Nucleus accumbens (tissue), 56 donors: ENCODE measurements at places on chromosomes 7 and 10.

GRCh38 chr7:101200504-101200861, 353 bp downstream of the MOGAT3 start:
- no peak for DNase-seq

DNA sequence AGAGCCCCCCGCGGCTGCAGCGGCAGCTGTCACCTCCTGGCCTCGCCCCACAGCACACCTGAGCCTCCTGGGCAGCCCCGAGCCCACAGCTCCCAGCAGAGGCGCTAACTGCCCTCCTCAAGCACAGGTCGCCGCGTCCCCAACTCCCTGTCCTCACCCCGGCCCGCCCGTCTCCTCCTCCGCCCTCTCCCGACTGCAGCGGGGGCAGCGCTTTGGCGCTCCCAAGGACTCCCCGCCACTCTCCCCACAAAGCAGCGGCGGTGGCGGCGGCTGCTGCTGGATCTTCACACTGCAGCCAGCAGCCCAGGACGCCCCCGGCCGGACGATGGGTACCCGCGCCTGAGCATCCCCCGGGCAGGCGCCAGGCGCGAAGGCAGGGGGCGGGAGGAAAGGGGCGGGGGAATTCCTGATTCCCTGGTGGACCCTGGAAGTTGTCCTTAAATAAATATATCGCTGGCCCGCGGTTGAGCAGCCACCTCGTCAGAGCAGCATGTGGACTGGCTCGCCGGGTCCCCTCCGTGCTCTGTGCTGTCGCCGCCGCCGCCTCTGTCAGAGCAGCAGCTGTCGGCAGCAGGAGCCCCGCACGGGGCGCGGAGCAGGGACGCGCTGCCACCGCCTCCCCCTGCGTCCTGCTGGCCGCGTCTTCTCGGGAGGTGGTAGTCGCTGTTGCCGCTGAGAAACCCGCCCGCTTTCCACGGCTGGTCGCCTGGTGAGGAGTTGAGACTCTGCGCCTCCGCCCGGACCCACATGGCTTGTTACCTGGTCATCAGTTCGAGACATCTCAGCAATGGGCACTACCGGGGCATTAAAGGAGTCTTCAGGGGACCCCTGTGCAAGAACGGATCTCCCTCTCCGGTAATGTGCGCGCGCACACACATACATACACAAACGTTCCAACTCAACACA, at the start of gene ZNF804B:
ZNF804B (plus strand) TSS at position 471 of the 906 bp plus-strand sequence; CDS start at position 748, 277 bp downstream.
- DNase-seq, result no peak

GRCh38 chr10:97259119-97259518, 33.3 kb downstream of the ARHGAP19 start:
- no peak for DNase-seq

GRCh38 chr7:132800522-132800921, 224.3 kb upstream of the PLXNA4 start:
- no peak for DNase-seq

DNA sequence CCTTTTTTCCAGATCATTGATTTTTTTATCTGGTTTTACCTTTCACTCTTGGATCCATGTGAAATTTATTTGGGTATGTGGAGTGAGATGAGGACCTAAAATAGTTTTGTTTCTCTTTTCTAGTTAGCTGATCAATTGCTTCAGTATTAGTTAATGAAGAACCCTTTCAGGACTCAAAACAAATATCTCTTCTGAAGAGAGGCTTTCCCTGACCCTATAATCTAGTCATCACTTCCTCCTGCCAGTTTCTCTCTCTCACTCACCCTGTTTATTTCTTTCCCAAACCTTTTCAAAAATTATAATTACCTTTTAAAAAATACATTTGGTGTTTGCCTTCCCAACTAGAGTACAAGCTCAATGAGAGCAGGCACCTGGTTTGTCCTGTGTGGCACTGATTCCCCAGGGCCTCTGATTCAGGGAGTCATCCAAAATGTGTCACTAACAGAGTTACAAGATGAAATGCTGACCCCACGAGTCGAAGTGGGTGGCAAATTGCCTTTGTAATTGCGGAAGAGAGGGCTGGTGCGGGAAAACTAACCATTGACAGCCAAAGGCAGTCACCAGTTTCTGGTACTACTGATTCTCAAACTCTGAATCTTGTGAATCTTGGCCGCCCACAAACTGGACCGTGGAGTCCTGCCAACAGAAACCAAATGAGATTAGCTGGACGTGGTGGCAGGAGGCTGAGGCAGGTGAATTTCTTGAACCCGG, 2.4 kb downstream of the TMEM140 start:
- DNase-seq, result no peak

DNA sequence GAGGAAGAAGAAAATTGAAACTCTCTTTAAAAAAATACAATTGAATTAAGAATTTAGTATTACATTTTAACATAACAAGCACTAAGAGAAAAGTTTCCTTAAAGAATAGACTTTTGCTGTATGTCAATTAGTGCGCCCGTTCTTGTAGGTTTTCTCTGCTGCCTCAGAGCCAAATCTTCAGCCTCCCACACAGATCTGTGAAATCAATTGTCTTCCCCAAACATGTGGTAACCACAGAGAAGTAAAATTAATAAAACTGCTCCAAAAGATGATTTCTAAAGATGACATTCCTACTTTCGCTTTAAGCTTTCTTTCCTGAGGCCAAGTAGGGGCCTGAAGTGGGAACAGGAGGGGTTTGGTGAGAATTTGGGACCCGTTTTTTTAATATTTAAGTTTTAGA, 113.2 kb upstream of the ADO start:
- DNase-seq, result no peak

GRCh38 chr10:70616761-70617160, 14.2 kb upstream of the PRF1 start:
- no peak for DNase-seq

DNA sequence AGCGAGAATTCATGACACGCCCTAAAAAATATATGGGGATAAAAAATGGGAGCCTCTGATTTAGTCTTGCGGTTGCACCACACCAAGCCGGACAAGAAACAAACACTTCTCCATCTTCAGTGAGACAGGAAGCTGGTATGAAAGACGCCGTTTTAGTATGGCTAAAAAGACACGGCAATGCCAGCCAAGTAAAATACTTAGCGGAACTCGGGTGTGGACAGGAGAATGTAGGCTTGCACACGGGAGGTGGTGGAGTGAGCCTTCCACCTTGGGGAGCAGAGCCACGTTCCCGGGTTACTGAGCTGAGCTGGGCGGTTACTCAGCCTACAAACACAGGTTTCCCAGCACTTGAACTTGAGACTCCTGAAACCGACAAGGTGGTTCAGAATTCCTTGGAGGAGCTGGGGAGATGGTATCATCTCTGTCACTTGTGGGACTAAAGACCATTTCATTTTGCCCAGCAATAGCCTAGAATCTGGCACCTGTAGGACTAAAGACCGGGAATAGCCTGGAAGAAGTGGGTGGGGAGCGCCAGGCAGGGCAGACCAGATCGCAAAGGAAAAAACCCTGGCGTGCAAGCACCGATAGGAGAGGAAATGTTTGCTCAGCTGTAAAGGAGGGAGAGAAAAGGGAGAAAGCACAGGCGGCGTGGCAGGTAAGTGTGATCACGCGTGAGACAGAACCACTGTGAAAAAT, 34.8 kb upstream of the SEPHS1 start:
- DNase-seq, result no peak

- no peak for DNase-seq
These were observed 60.6 kb downstream of the DNAH11 start for GRCh38 chr7:21603462-21603861.

GRCh38 chr10:16854623-16855022, 37.4 kb upstream of the RSU1 start:
- DNase-seq, result no peak

GRCh38 chr10:7577176-7577575, 89.6 kb downstream of the ITIH5 start:
- no peak for DNase-seq

DNA sequence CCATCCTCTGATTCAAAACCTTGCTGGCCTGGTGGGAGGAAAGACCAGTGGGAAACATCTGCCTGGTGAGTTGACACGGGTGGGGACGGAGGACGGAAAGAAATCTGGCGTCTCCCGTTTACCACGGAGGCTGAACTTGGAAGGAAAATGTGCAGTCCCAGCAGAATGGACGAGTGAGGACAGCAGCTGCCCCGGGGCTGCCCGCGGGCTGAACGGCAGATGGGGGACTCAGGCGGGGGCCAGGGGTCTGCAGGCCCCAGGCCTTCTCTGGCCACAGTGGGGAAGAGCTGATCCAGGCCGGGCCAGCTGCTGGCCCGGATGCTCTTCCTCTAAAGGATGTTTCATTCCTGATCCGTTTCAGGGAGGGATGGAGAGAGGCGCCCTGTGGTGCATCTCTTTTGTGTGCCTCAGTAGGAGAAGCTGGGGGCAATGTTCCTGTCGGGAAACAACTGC, 147.5 kb upstream of the CHST15 start:
- DNase-seq, result no peak

DNA sequence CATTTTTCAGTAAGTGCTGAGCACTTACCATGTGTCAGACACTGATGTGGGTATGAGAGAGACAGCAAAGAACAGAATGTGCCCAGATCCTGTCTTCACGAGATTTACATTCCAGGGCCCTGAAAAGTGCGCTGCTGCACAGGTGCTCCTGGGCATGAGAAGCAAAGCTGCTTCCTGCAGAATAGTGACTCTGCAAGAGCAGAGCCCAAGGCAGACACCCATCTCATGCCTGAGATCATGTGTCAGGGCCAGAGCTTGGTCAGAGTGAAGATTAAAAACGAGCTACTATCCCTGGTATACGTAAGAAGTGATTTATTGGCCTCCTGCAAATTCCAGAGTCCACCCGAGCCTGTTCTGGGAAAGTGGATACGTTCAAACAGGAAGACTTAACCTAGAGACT, 824.4 kb downstream of the GRID1 start:
- DNase-seq, result no peak

DNA sequence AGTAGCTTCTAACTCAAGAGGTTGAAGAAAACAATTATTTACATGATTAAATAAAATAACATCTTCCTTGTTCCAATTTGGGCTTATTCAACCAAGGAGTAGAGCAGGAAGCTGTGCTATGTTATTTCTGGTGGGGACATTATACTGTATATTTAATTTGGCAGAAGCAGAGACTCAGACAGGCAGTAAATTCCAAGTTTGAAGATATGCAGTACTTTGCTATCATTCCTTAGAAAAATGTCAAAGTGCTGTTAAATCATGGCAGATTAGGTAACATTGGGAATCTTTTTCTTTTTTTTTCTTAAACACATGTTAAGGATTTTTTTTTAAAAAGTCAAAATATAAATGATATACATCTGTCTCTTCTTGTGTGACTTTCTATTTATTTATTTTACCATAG, 190.1 kb downstream of the SUGCT start:
- DNase-seq, result no peak

- no peak for DNase-seq
These were observed 48.1 kb upstream of the TES start for GRCh38 chr7:116162254-116162653.

DNA sequence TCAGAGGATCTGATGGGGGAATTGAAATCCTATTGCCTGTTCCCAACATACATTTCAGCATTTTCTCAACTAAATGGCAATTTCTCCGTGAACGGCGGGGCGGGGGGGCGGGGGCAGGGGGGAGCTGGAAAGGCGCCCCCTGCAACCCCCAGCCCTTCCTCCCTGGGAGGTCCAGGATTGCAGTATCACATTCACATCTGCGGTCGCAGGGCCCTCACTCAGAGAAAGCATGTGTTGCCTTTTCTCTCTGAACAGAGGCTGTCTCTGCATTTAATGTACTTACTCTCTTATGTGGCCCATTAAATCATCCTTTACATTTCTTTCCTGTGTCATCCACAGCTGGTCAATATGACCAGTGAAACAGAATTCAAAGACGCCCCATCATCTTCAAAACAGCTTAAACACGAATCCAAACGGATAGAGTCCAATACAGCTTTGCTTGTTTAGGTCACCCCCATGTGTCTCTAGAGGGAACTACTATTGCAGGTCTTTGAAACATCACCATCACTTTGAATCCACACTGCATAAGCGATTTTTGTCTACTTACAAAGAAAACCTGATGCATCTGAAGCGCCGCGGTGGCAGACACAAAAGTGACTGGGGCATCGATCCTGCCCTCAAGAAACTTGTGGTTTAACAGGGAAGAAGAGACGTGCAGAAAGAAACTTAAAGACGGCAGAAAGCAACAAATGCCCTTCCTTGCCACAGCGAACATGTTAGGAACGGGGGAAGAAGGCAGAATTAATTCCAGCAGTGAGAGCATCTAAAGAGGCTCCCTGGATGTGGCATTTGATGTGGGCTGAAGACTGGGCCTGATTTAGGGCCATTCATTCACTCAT, 17.0 kb upstream of the ECHDC3 start:
- no peak for DNase-seq
